ENCODE measurements at places on chromosomes 1 and 21.

DNA sequence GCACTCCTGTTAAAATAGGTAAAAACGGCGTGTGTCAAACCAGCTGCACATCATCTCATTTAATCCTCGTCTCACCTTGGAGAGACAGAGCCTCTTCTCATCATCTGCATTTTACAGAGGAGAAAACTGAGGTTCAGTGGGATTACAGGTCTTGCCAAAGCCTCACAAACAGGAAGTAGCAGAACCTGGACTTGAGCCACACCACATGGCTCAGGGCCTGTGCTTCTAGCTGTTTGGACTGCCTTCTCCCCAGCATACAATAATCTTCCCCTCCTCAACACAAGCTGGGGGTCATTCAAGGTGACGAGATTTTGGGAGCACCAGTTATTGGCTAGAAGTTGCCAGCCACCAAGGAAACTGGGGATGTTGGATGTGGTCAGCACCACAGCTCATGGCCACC lies 167.9 kb upstream of the ZC3H12A start:
- H3K27ac ChIP-seq, result no peak overlapping the region
- no peak overlapping the region for H3K4me3 ChIP-seq
- H3K27me3 ChIP-seq, result peaks cover 72% of the 10 kb centered on the region
- H3K36me3 ChIP-seq, result no peaks in the 10 kb centered on the region
- DNase-seq, result no peak
- H3K4me1 ChIP-seq, result no peaks in the 10 kb centered on the region

DNA sequence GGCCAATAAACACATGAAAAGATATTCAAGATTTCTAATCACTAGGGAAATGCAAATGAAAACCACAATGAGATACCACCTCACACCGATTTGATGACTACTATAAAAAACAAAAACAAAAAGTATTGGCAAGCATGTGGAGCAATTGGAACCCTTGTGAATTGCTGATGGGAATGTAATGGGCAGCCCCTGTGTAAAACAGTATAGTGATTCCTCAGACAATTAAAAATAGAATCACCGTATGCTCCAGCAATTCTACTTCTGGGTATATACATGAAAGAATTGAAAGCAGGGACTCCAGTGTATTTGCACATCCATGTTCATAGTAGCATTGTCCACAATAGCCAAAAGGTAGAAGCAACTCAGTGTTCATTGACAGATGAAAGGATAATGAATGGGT lies 12.9 kb upstream of the C1orf115 start:
- H3K4me3 ChIP-seq, result no peak overlapping the region
- H3K36me3 ChIP-seq, result no peaks in the 10 kb centered on the region
- H3K4me1 ChIP-seq, result no peaks in the 10 kb centered on the region
- no peaks in the 10 kb centered on the region for H3K27me3 ChIP-seq
- H3K27ac ChIP-seq, result no peak overlapping the region

DNA sequence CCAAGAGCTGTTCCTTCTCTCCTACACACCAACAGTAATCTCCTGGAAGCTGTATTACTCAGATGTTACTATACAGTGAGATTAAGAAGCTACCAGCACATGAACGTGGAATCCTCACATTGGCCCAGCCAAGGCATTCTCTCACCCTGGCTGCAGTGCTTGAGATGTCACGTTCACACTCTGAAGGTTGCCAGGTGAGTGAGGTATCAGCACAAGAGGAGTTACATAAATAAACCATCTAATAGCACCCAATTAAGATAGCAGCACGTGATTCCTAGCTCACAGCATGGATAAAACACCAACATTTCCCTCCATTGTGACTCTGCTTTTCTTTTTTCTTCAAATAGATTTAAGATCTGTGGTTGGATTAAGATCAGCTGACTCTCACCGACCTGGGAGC lies 182.8 kb downstream of the PLPP3 start:
- no peak overlapping the region for H3K4me3 ChIP-seq
- no peak for DNase-seq
- H3K27me3 ChIP-seq, result no peaks in the 10 kb centered on the region
- peaks cover 28% of the 10 kb centered on the region for H3K4me1 ChIP-seq

DNA sequence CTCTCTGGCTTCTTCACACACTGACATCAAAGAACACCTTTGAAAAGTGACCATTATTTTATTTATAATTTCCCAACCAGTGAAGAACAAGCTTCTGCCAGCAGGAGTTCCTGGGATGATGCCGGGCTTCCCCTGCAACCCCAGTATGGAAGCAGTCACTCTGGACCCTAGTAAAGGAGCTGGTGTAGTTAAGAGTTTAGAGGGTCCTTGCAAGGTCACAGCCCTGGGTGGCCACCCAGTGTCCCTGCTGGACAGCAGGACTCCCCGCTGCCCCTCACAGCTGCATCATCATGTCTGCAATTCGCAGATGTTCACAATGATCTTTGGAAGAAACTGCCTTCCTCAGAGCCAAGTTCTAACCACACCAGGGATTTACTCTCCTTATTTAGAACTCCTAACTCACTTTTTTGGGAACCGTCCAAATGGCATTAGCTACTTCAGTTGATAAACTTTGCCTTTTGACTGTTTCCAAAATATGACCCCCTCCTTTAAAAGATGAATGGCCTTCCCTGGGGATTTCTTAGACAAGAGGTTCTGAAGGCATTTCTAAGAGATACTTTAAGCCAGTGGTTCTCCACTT lies 90.6 kb downstream of the HIVEP3 start:
- no peak overlapping the region for H3K4me3 ChIP-seq
- DNase-seq, result no peak
- H3K27me3 ChIP-seq, result no peaks in the 10 kb centered on the region
- H3K27ac ChIP-seq, result no peak overlapping the region
- H3K4me1 ChIP-seq, result peaks cover 4% of the 10 kb centered on the region
- H3K36me3 ChIP-seq, result no peaks in the 10 kb centered on the region

GRCh38 chr1:173330149-173330951 lies 123.2 kb upstream of the TNFSF4 start:
- no peak overlapping the region for H3K4me3 ChIP-seq
- no peak overlapping the region for H3K27ac ChIP-seq
- no peak for DNase-seq
- peaks cover 6% of the 10 kb centered on the region for H3K4me1 ChIP-seq

GRCh38 chr1:30085811-30086770 lies 637.3 kb downstream of the MATN1 start:
- H3K4me1 ChIP-seq, result peaks cover 38% of the 10 kb centered on the region
- no peaks in the 10 kb centered on the region for H3K36me3 ChIP-seq
- H3K4me3 ChIP-seq, result no peak overlapping the region

- H3K4me3 ChIP-seq, result no peak overlapping the region
- peaks cover 12% of the 10 kb centered on the region for H3K4me1 ChIP-seq
- DNase-seq, result no peak
- no peaks in the 10 kb centered on the region for H3K36me3 ChIP-seq
Measured at GRCh38 chr1:211613108-211613947, 34.4 kb upstream of the SLC30A1 start.

- no peak for DNase-seq
- H3K4me1 ChIP-seq, result peaks cover 6% of the 10 kb centered on the region
- no peak overlapping the region for H3K4me3 ChIP-seq
- no peak overlapping the region for H3K27ac ChIP-seq
Measured at GRCh38 chr1:36100376-36100775, 11.7 kb downstream of the ADPRS start.

- DNase-seq, result no peak
- no peak overlapping the region for H3K4me3 ChIP-seq
- peaks cover 14% of the 10 kb centered on the region for H3K4me1 ChIP-seq
- no peak overlapping the region for H3K27ac ChIP-seq
Measured at GRCh38 chr1:89464008-89464407, 60.6 kb upstream of the LRRC8B start.

DNA sequence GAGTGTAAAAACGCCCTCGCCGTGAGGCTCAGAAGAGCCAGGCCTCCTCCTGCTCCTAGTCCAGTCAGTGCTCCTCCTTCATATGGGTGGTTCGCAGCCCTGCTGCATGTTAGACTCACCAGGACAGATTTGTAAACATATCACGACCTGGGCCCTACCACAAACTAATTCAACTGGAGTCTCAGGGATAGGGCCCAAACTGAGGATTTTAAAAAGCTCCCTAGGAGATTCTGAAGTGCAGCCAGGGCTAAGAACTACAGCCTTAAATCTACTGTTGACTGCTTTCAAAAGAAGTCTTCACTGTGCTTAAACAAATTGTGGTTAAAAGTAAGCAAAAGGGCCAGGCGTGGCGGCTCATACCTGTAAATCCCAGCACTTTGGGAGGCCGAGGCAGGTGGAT lies 57.0 kb downstream of the CAMTA1 start:
- no peak for DNase-seq
- H3K36me3 ChIP-seq, result peaks cover 46% of the 10 kb centered on the region
- no peak overlapping the region for H3K27ac ChIP-seq

DNA sequence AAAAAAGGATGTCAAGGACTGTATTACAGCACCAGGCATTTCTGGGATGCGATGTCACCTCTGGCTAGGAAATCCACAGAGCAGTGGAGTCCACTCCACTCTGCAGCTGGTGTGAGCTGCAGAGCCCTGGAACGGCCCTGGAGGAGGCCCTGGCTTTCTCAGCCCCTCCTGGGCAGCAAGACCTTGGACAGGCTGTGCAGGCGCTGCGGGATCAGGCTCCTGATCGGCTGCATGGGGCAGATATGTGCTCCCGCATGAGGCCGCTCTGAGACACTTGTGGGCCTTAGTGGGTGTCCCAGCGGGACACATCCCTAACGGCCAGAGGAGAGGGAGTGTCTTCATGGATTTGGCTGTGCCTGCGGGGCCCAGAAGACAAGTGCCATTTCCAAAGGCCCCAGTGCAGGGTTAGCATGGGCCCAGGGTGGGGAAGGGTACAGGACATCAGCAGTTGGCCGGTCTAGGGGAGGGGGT lies 6.2 kb downstream of the DNMT3L start:
- no peaks in the 10 kb centered on the region for H3K4me1 ChIP-seq
- no peaks in the 10 kb centered on the region for H3K27me3 ChIP-seq
- DNase-seq, result no peak

DNA sequence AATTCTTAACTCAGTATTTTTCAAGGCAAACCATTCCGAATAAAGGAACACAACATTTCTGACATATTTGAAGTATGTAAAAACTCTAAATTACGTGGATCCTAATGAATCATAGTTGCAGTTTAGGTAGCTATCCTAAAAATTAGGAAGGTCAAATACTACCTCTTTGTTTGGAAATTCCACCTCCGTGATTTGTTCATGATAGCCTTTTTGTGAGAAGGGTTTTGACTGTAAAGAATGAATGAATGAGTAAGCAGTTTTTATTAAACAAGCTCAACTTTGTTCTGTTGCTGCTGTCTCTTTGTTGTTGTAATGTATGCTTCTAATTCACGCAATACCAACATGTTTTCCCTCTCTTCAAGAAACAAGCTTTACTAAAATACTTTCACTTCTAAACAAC lies 840.4 kb downstream of the USP25 start:
- H3K4me3 ChIP-seq, result no peak overlapping the region
- peaks cover 11% of the 10 kb centered on the region for H3K36me3 ChIP-seq
- peaks cover 63% of the 10 kb centered on the region for H3K4me1 ChIP-seq
- no peaks in the 10 kb centered on the region for H3K27me3 ChIP-seq
- H3K27ac ChIP-seq, result peak overlapping the region; percentile 67
